Mesothelial cell of epicardium (in vitro differentiated cells): ENCODE measurements at places on chromosomes 1 and 21. TPM values are rescaled to one million over a fixed set of nuclear protein-coding genes. Genes with fewer than 3 reads are reported as not detected.

DNA sequence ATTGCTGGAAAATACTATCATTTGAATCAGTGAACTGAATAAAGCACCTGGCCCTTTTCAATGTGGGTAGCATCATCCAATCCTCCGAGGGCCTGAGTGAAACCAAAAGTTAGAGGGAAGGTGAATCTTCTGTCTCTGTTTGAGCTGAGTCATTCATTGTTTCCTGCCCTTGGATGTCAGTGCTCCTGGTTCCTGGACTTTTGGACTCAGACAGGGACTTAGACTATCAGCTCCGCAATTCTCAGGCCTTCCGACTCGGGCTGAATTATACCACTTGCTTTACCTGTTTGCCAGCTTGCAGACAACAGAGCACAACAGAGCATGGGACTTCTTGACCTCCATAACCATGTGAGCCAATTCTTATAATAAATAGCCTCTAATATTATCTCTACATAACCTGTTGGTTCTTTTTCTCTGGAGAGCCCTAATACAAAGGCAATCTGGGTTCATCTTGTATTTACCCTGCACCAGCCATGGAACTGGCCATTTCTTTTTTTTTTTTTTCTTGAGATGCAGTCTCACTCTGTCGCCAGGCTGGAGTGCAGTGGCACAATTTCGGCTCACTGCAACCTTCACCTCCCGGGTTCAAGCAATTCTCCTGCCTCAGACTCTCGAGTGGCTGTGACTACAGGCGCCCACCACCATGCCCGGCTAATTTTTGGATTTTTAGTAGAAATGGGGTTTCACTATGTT lies 19.2 kb upstream of the VASH2 start:
- no peaks in the 10 kb centered on the region for H3K27me3 ChIP-seq
- no peak overlapping the region for H3K4me3 ChIP-seq
- no peaks in the 10 kb centered on the region for H3K36me3 ChIP-seq
- H3K27ac ChIP-seq, result no peak overlapping the region
- no peak for DNase-seq
- H3K4me1 ChIP-seq, result peaks cover 10% of the 10 kb centered on the region

- H3K27me3 ChIP-seq, result no peaks in the 10 kb centered on the region
- no peak overlapping the region for H3K27ac ChIP-seq
- H3K4me3 ChIP-seq, result no peak overlapping the region
- no peak for DNase-seq
- H3K4me1 ChIP-seq, result peaks cover 3% of the 10 kb centered on the region
These were observed 13.9 kb downstream of the UBIAD1 start for GRCh38 chr1:11286735-11287410.

GRCh38 chr1:50620680-50621329 lies 197.6 kb upstream of the DMRTA2 start:
- no peak for DNase-seq
- no peak overlapping the region for H3K27ac ChIP-seq

GRCh38 chr1:85579622-85580021 lies 939 bp upstream of the CCN1 start:
- H3K27me3 ChIP-seq, result peaks cover 3% of the 10 kb centered on the region
- peaks cover 62% of the 10 kb centered on the region for H3K4me1 ChIP-seq
- peak; percentile 48 for DNase-seq
- H3K27ac ChIP-seq, result peak overlapping the region; percentile 99

DNA sequence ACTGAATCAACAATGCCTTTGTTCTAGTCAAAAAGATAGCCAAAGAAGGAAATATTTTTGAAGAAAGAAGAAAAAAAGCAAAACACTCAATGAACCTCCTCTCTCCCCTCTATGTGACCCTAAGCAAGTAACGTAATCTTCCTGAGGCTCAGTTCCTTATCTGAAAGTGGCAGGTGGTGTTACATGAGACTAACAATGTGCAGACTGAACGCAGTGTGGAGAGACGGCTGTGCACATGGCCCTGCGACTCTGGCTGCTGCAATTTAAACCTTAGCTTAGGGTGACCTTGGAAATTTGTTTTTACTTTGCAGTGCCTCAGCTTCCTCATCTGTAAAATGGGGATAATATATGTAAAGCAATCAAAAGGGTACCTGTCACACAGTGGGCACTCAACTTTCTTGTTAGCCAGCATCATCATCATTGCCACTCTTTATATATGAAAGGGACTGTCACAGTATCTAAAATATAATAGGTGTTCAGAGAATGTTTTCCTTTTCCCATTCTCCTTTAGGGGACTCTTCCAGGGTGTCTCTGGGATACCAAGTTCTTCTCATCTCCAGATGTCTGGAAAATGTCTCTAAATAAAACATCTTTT lies 100.1 kb upstream of the JUN start:
- DNase-seq, result no peak
- H3K4me3 ChIP-seq, result no peak overlapping the region
- peaks cover 29% of the 10 kb centered on the region for H3K4me1 ChIP-seq
- H3K27me3 ChIP-seq, result no peaks in the 10 kb centered on the region
- H3K36me3 ChIP-seq, result no peaks in the 10 kb centered on the region

Gene RHOU
- total RNA-seq, result 39.8 to 40.6 TPM (median 40.6 TPM) in 3 replicates

Gene ANGPTL3
- total RNA-seq, result not detected in 3 replicates

DNA sequence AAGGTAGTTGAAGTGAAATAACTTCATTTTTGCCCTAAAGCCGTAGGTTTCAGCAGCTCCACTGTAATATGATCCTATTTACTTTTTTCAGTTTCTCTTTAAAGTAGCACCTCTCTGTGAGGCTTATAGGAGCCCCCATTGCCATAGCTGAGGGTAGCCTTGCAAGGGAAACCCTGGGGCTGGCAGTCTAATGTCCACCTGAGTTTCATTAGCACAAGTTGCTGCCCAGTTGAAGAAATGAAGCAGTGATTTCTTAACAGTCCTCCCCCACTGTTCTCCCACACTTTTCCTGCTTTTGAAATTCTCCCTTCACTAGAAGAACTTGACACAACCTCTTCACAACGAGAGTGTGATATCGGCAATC lies 1.5 kb downstream of the HMCN1 start:
- DNase-seq, result no peak
- H3K27me3 ChIP-seq, result no peaks in the 10 kb centered on the region
- H3K36me3 ChIP-seq, result peaks cover 16% of the 10 kb centered on the region
- peaks cover 31% of the 10 kb centered on the region for H3K4me1 ChIP-seq
- H3K27ac ChIP-seq, result peak overlapping the region; percentile 87

Gene NBPF15
- total RNA-seq, result 79.9 to 89.4 TPM (median 87.7 TPM) in 3 replicates

GRCh38 chr1:177650947-177651346 lies 318.9 kb downstream of the SEC16B start:
- H3K27me3 ChIP-seq, result peaks cover 2% of the 10 kb centered on the region
- no peak overlapping the region for H3K27ac ChIP-seq
- H3K36me3 ChIP-seq, result no peaks in the 10 kb centered on the region
- no peak for DNase-seq

Gene CYP4A11
- total RNA-seq, result not detected in 3 replicates

- peaks cover 34% of the 10 kb centered on the region for H3K27me3 ChIP-seq
- no peak overlapping the region for H3K27ac ChIP-seq
- no peaks in the 10 kb centered on the region for H3K36me3 ChIP-seq
- H3K4me1 ChIP-seq, result no peaks in the 10 kb centered on the region
- peak; percentile 55 for DNase-seq
These were observed 52.4 kb downstream of the CHD5 start for GRCh38 chr1:6127587-6128163.

- H3K4me3 ChIP-seq, result no peak overlapping the region
- DNase-seq, result no peak
- peaks cover 16% of the 10 kb centered on the region for H3K4me1 ChIP-seq
These were observed 3.5 kb upstream of the ST3GAL3 start for GRCh38 chr1:43703836-43704235.

GRCh38 chr1:241598249-241598648 lies 41.9 kb downstream of the CHML start:
- no peaks in the 10 kb centered on the region for H3K27me3 ChIP-seq
- H3K4me1 ChIP-seq, result no peaks in the 10 kb centered on the region
- no peak overlapping the region for H3K4me3 ChIP-seq
- DNase-seq, result no peak

DNA sequence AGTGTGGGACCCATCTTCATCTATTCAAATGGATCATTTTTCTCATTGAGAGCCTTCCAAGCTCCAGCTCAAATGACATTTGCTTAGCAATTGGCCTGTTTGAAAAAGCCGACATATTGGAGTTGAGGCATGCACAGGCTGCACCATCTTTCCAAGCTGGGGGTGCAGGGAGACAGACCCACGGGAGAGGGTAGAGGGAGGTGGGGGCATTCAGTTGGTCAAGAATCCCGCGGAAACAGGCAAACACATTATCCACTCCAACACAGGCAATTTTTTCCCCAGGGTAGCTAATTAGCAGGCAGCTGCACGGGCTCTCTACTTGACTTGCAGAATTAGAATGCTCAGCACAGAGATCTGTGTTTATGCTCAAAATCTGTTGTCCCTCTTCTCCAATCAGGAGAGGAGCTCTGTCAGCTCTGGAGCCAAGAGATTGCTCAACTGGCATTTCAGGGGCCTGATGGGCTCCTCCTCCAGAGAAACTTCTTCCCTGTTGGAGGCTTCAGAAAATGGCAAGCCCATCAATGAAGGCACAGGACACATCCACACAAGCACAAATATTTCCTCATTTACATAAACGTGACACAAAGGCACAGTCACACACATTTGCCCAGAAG lies 267.8 kb downstream of the FOXD2 start:
- no peak for DNase-seq
- H3K27ac ChIP-seq, result no peak overlapping the region
- H3K36me3 ChIP-seq, result no peaks in the 10 kb centered on the region
- H3K4me3 ChIP-seq, result no peak overlapping the region
- peaks cover 37% of the 10 kb centered on the region for H3K4me1 ChIP-seq
- peaks cover 75% of the 10 kb centered on the region for H3K27me3 ChIP-seq
